Lung microvascular endothelial cell (primary cell): ENCODE measurements at places on chromosomes 7 and 10. TPM values are rescaled to one million over a fixed set of nuclear protein-coding genes. Genes with fewer than 3 reads are reported as not detected.

DNA sequence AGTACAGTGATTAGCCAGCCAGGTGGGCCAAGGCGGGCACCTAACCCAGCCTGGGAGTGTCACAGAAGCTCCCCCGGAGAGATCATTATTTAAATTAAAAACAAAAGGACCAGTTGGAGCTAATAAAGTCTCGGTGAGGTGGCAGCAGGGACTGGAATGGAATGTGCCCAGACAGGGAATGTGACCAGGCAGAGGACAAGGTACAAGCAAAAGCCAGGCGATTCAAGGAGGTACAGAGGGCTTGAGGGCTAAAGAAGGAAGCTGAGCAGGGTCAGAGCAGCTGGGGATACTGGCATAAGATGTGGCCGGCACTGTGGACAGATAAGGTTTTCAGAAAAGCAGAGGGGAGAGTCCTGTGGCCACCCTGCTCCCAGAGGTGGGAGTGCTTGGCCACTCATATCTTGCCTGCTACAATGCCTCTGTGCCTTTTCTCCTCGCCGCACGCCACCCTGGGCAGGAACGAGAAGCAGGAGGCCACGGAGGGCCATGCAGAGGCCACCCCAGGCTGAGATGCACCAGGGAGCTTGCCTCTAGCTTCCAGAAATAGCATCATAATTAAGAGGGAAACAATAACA, 13.2 kb downstream of the TMEM273 start:
- DNase-seq = no peak

DNA sequence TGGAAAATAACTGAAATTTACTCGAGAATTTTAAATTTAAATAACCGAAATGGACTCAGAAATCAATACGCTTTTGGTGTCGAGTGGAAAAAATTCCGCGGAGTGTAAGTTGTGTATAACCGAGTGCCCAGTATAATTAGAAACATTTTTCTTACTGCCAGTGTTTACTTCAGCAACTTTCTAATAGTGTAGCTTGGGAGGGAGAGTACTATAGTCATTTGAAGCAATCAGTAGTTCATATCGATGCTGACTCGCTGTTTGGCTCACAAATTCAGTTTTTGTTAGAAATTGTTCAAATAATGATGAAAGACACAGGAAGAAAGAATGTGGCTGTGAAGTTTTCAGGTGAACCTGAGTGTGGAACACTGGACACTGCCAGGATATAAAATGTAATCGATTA, 658.6 kb upstream of the FOXK1 start:
- DNase-seq = no peak

Gene SH2B2
- 0.44 and 0.60 TPM in 2 replicates for total RNA-seq

DNA sequence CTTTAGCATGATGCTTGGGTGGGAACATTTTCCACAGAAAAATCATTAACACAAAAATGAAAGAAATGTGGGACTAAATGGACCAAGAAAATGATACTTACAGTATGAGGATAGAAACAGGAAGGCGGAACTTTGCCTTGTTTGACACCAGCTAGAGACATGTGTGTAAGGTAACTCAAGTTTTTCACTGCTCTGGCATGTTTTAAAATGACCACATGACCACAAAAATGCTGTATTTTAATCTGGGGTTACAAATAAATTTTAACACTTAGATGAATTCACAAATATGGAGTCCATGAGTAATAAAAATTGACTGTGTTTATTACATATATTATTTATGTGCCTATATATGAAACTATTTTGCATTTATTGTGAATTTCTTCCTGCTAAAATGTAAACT, 100.9 kb upstream of the PHYHIPL start:
- DNase-seq = no peak

GRCh38 chr7:1409555-1409954, 49.7 kb downstream of the MICALL2 start:
- DNase-seq = no peak

Gene ANTXRL
- total RNA-seq = not detected in 2 replicates

Gene AHR
- total RNA-seq = 70.6 and 108 TPM in 2 replicates

GRCh38 chr7:44374007-44374763, 48.8 kb upstream of the CAMK2B start:
- no peak for DNase-seq

- no peak for DNase-seq
These were observed 1.0 kb downstream of the PRR15 start for GRCh38 chr7:29564496-29565223.

Gene ZC3HAV1L
- 11.1 and 16.1 TPM in 2 replicates for total RNA-seq

DNA sequence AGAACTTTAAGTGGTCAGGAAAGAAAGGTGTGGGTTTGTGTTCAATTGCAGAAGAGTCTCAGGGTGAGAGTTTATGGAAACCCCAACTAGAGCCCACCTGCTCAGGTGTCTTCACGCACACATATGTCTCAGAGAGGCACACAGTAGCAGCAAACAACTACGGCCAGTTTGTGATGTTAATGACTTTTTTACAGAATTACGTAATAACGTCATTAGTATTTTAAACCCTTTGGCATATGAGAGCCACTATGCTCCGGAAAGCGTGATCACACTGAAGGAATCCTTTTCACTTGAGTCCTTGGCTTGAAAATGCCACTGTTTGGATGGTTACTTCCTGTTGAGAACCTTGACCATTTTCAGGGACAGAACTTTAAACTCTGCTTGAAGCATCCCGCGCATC, 204.0 kb downstream of the PTPRN2 start:
- no peak for DNase-seq

DNA sequence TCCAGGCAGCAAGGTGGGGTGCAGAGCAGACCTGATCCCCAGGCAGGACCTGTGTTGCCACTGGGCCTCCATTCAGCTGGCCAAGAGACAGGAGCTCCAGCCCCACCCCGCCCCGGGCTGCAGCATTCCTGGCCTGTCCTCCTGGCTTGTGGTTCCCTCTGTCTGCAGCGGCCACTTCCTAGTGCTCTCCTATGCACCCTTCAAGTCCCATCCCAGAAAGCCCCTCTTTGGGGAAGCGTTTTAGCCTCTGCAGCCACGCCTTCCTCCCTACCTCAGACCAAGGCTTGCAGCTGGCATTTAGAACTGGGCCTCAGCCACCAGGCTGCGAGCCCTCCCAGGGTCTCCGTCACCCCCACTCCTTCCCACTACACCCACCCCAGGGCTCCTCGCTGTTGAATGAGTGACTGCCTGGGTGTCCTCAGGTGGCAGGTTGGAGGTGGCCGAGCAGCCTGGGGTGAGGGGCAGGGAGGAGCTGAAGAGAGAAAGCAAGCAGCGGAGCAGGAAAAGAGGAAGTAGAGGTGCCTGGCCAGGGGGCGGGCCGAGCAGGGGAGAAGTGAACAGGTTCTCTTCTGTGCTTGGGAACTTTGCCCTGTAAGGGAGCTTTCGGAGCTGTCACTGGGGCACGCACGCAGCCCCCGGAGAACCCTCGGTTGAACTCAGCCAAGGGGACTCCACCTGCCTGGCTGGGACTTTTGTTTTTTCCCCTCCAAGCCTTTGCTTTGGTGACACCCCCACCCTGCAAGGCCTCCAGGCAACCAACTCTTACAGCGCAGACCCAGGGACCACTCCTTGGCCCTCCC, 109.1 kb upstream of the TNRC18 start:
- DNase-seq = no peak

Gene CDC14C
- not detected in 2 replicates for total RNA-seq

Gene NOM1
- total RNA-seq = 15.1 and 16.8 TPM in 2 replicates

DNA sequence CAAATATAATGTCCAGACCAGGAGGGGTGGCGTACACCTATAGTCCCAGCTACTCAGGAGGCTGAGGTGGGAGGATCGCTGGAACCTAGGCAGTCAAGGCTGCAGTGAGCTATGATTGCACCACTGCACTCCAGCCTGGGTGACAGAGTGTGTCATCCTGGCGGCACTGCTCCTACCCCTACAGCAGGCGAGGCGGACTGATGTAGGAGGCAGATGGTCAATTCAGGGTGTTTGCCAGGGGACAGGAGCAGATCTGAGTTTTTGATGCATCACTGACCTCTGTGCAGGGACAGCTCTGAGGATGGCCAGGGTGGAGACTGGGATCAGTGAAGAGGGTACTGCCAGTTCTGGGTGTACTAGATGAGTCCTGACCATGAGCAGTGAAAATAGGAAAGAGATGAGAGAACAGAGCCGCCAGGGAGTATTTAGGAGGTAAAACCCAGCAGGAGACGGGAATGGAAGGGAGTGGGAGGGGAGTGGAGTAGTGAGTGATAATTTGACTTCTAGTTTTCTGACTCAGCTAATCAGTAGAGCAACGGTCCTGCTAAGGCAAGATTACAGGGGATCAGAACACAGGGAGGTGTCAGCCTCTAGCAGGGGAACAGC, 75.3 kb downstream of the HIP1 start:
- DNase-seq = no peak

DNA sequence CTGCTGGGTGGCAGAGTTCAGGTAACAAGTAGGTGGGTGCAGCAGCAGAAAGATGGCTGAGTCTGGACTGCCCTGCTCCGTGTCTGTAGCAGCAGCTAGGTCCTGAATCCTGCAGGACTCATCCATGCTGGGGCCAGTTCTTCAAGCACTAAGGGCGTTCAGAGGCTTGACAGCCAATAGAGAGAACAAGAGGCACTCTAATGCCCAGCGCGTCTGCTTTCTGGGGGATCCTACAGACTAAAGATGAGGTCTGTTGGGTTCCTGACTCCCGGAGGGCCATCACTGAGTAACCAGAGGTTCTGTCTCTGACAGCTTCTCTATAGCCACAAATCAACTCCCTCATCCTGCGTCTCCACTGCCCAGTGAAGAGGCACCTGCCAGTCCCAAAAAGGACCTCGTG, 125.5 kb downstream of the PTPN20 start:
- no peak for DNase-seq

DNA sequence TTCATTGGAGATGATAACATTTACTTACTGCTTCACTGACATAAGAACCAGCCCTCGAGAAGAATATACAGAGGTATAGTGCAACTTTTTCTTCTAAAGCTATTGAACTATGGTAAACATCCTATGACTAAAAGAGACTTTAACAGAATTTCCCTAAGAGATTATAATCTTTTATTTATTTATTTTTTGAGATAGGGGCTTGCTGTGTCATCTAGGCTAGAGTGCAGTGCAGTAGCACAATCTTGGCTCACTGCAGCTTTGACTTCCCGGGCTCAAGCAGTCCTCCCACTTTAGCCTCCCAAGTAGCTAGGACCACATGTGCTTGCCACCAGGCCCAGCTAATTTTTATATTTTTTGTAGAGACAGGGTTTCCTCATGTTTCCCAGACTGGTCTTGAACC, 258.5 kb upstream of the FERD3L start:
- DNase-seq = no peak

Gene TRIP6
- 36.4 and 41.3 TPM in 2 replicates for total RNA-seq

DNA sequence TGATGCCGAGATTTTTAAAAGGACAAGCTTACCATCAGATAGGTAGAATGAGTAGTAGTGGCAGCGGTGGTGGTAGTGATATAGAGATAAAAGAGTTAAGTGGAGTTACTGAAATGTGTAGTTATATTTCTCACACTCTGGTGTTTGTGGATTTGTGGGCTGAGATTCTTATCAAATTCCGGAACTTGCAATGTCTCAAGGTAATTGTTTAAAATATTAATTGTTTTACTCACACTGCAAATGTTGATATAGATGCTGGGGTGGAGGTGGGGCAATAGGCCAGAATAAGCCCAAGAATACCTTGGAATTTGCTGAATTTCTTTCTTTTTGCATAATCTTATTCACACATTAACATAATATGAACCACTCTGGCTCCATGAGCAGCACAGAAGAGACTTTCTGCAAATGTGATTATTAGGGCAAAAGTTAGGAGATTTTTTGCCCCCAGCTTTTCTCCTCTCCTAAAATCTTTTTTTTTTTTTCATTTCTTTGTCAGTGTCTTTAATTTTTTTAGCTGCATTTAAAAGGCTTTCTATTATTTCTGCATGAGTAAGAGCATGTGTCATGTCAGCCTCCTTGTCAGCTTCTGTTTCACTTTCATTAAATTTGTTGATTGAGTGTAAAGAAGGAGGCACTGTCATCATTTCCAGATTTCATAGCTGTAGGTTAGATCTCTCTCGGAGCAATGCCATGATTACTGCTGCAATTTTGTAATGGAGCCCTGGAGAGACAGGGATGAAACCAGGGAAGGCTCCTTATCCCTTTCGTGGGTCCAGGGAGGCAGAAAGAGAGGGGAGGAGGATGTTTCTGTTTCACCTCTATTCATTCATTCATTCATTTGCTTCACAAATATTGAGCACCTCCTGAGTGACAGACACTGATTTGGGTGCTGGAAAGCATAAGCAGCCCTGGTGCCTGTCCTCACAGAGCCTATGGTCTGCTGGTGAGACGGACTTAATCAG, 13.1 kb upstream of the SGMS1 start:
- no peak for DNase-seq
